Left lobe of liver (tissue), 2 donors: ENCODE measurements at places on chromosomes 4 and X.

DNA sequence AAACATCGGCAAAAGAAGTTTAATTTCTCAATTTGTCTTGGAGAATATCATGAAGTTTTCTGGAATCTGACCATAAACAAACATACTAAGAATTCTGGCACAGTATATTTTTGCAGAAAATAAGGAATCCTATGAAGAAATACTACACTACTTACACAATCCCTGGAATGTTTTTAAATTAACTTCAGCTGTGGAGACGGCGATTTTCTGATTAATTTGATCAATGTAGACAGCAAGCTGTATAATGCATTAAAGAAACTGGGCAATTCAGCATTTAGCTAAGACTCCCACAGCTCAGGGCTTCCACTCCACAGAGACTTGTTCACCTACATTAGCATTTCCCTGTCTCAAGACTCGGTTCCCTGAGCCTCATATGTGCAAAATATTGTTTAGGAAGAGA is 12.2 kb downstream of the EGFL6 start:
- DNase-seq = no peak

GRCh38 chr4:52111995-52112394 is 60.9 kb downstream of the SPATA18 start:
- DNase-seq = no peak

- DNase-seq = no peak
These were observed 130.5 kb downstream of the PTTG2 start for GRCh38 chr4:38090455-38091246.

GRCh38 chr4:127997534-127998388 is 32.6 kb downstream of the ABHD18 start:
- no peak for DNase-seq

DNA sequence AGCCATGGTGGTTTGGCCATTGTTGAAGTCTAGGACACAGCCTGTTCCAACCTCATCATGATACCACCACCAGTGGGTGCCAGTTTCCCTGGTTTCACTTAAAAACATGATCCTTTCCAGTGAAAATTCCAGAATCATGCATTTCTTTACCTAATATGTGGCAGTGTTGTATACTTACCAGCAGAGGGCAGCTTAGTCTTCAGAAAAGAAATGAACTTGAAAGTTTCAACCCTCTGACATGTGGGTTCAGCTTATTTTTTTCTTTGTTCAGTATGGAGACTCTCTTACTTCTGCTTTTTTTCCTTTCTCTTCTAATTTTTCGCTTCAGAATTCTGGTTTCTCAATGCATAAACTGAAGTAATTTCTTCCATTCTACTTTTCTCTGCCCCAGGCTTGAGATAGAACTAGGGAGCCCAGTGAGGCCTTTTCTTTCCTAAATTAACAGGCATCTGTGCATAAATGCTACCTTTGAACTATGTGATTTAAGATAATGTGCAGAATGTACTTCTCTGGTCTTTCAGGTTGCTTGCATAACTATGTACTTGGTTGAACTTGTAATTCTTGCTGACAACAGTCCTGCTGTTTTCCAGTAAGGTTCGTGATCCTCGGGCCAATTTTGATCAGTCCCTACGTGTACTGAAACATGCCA is 10.7 kb downstream of the LIAS start:
- DNase-seq = peak; percentile 64
